ENCODE measurements at places on chromosomes 4 and X.

GRCh38 chr4:87052615-87053014 lies 117.8 kb downstream of the AFF1 start:
- no peak for DNase-seq

GRCh38 chrX:113962343-113962742 lies 621.5 kb upstream of the HTR2C start:
- DNase-seq: no peak

DNA sequence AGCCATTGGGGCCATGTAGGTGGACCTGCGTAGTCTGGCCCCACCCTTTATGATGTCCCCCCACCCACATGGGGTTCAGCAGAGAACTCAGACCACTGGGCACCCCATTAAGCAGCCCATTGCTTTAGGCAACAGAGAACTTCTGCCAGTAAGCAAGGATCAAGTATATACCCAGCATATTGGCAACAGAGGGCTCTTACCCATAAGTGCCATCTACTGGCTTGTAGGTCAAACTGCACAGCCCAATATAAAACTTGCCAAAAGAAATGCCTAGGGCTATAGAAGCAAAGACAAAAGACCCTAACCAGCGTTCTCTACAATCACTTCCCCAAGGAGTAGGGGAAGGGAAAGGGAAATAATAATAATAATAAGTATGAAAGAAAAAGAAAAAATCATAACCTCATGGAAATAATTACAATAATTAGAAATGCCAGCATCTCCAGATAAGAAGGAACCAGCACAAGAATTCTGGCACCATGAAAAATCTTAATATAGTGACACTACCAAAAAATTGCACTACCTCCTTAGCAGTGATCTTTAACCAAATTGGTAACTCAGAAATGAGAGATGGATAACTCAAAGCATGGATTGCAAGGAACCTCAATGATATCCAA lies 1090.7 kb downstream of the FAT4 start:
- DNase-seq: no peak

GRCh38 chrX:24306440-24306839 lies 7.4 kb downstream of the SUPT20HL2 start:
- DNase-seq: no peak

GRCh38 chr4:87044511-87045233 lies 109.9 kb downstream of the AFF1 start:
- DNase-seq: peak; percentile 55

DNA sequence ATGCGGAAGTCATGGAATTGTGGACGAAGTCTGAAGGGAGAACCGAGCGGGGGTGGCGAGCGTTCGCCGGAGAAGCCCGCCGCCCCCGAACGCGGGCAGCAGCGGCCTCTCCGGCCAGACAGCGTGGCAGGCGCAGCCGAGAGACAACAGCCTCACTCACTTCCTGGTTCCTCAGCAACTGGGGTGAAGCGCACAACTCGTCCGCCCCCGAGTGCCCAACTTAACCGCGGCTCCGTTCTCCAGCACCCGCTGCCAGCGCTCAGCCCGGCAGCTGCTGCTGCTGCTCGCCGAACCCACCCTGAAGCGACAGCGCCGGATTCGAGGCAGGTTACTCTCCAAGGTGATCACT lies 68.0 kb downstream of the NOCT start:
- peak; percentile 97 for DNase-seq

GRCh38 chr4:11532138-11532537 lies 103.4 kb upstream of the HS3ST1 start:
- DNase-seq: no peak

- no peak for DNase-seq
Observed at GRCh38 chrX:96394598-96394997, 290.0 kb upstream of the DIAPH2 start.

DNA sequence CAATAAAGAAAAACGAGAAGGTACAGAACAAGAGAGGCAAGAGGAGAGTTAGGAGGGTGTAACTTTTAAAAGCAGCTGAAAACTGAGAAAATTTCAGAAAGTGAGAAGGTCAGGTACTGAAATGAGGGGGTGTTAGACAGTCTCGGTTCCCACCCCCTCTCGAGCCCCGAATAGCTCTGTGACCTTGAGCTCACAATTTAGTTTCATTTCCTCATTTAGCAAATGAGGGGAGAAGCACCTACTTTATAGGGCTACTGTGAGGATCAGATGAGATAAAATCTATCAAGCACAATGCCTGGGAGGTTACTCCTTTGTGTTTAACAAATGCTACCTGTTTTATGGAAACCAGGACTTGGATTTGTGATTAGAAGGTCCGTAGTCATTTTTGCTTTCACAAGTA lies 4.9 kb downstream of the UGT8 start:
- no peak for DNase-seq

GRCh38 chrX:40169193-40170101 lies 71.7 kb upstream of the BCOR start:
- DNase-seq: peak; percentile 85

Measured in osteoblast (primary cell).